Umbilical cord (tissue), 2 donors: ENCODE measurements at places on chromosomes 13 and 19. TPM values are rescaled to one million over a fixed set of nuclear protein-coding genes. Genes with fewer than 3 reads are reported as not detected.

The KASH5 gene
- total RNA-seq = 1.7 TPM

The NCAN gene
- total RNA-seq = 0.72 TPM

The S1PR2 gene
- 19.0 TPM for total RNA-seq

The TTC9B gene
- total RNA-seq = not detected

The LILRB4 gene
- 4.6 TPM for total RNA-seq

The CATSPERD gene
- not detected for total RNA-seq

The RYR1 gene
- total RNA-seq = 1.4 TPM

The RASAL3 gene
- 1.4 TPM for total RNA-seq

The FGF22 gene
- 0.24 TPM for total RNA-seq

The RASGRP4 gene
- total RNA-seq = 0.96 TPM

The IFI30 gene
- total RNA-seq = 4.3 TPM

The ZNF98 gene
- 12.3 TPM for total RNA-seq

The RASL11A gene
- 25.5 TPM for total RNA-seq

The PSG3 gene
- 0.96 TPM for total RNA-seq

The DNAAF3 gene
- 1.4 TPM for total RNA-seq

The ZNF540 gene
- total RNA-seq = 3.4 TPM

The TSHZ3 gene
- total RNA-seq = 9.4 TPM

The LYL1 gene
- 13.0 TPM for total RNA-seq

The LRFN3 gene
- 2.9 TPM for total RNA-seq

The EDNRB gene
- 19.0 TPM for total RNA-seq

The PEAK3 gene
- 0.24 TPM for total RNA-seq

The GPR12 gene
- total RNA-seq = 2.4 TPM

The FXYD1 gene
- 3.4 TPM for total RNA-seq

The PRSS57 gene
- not detected for total RNA-seq

The SYNE4 gene
- 0.48 TPM for total RNA-seq

The TMEM150B gene
- total RNA-seq = 2.2 TPM

The IZUMO1 gene
- not detected for total RNA-seq

The CPB2 gene
- total RNA-seq = not detected

The SERP2 gene
- total RNA-seq = not detected

The TEX26 gene
- total RNA-seq = not detected

The FUT1 gene
- total RNA-seq = 1.4 TPM

The PTGER1 gene
- total RNA-seq = not detected

The ADPRHL1 gene
- total RNA-seq = 1.7 TPM

The MAP2K2 gene
- total RNA-seq = 72.5 TPM

The OR7D2 gene
- 0.48 TPM for total RNA-seq

The EGLN2 gene
- 58.0 TPM for total RNA-seq

The SETDB2 gene
- total RNA-seq = 9.4 TPM

The CYP2F1 gene
- total RNA-seq = not detected

The EID2B gene
- total RNA-seq = 11.3 TPM

The SIGLEC9 gene
- 2.2 TPM for total RNA-seq

The MUC16 gene
- 2.9 TPM for total RNA-seq

The XPO4 gene
- 14.4 TPM for total RNA-seq

The RNASEH2A gene
- 5.3 TPM for total RNA-seq

The ZFP14 gene
- total RNA-seq = 10.4 TPM

The GET3 gene
- 25.0 TPM for total RNA-seq

The GFY gene
- total RNA-seq = not detected

The ICAM5 gene
- total RNA-seq = 3.4 TPM

The RNF17 gene
- not detected for total RNA-seq

The GNA15 gene
- total RNA-seq = 20.5 TPM

The FUT3 gene
- 4.8 TPM for total RNA-seq

The SHISA7 gene
- 1.2 TPM for total RNA-seq

The OLFM4 gene
- total RNA-seq = 4.3 TPM

The GPR108 gene
- total RNA-seq = 36.8 TPM

The RASIP1 gene
- 3.1 TPM for total RNA-seq

The BCL3 gene
- total RNA-seq = 1.2 TPM

The RPL18 gene
- total RNA-seq = 1,534 TPM

The MEDAG gene
- total RNA-seq = 61.2 TPM

The SPACA4 gene
- total RNA-seq = not detected
